Diencephalon (tissue), 1 donor: ENCODE measurements at places on chromosomes 3 and 15. TPM values are rescaled to one million over a fixed set of nuclear protein-coding genes. Genes with fewer than 3 reads are reported as not detected.

The HES1 gene
- 23.1 TPM for total RNA-seq

The SGO1 gene
- total RNA-seq = 3.5 TPM

The TPRG1 gene
- total RNA-seq = 4.4 TPM

The TGM5 gene
- not detected for total RNA-seq

The MKRN2 gene
- total RNA-seq = 34.1 TPM

The CSTA gene
- 1.4 TPM for total RNA-seq

The TMEM207 gene
- not detected for total RNA-seq

The LPP gene
- total RNA-seq = 16.1 TPM

The CHRM5 gene
- total RNA-seq = 10.6 TPM

The UACA gene
- total RNA-seq = 22.4 TPM

The ATP13A3 gene
- 120 TPM for total RNA-seq

The MOBP gene
- 0.92 TPM for total RNA-seq

The PLCL2 gene
- 112 TPM for total RNA-seq

The EFHB gene
- total RNA-seq = 1.6 TPM

The MFAP1 gene
- total RNA-seq = 25.1 TPM

The PLA1A gene
- 0.23 TPM for total RNA-seq

The C3orf22 gene
- not detected for total RNA-seq

The TMC3 gene
- 0.23 TPM for total RNA-seq

The OXTR gene
- total RNA-seq = 3.0 TPM

The BBX gene
- total RNA-seq = 33.9 TPM

The MAGEF1 gene
- 47.1 TPM for total RNA-seq

The RETNLB gene
- not detected for total RNA-seq

The SCAANT1 gene
- total RNA-seq = not detected

The PP2D1 gene
- not detected for total RNA-seq

The SPTSSB gene
- 33.9 TPM for total RNA-seq

The TNNC1 gene
- total RNA-seq = not detected

The TIMP4 gene
- 11.1 TPM for total RNA-seq

The MANF gene
- total RNA-seq = 34.6 TPM

The DGKG gene
- 15.0 TPM for total RNA-seq

The RPL22L1 gene
- 20.8 TPM for total RNA-seq
